ENCODE measurements at places on chromosomes 5 and 9. TPM values are rescaled to one million over a fixed set of nuclear protein-coding genes. Genes with fewer than 3 reads are reported as not detected.

The SLC1A3 gene
- total RNA-seq: 0.24 TPM

The DMRT3 gene
- total RNA-seq: not detected

The ENTREP1 gene
- 0.30 TPM for total RNA-seq

The MARCOL gene
- total RNA-seq: not detected

The GDNF gene
- 0.38 TPM for total RNA-seq

Data from PC-9 (cell line).